ENCODE measurements at places on chromosomes 4 and X.

DNA sequence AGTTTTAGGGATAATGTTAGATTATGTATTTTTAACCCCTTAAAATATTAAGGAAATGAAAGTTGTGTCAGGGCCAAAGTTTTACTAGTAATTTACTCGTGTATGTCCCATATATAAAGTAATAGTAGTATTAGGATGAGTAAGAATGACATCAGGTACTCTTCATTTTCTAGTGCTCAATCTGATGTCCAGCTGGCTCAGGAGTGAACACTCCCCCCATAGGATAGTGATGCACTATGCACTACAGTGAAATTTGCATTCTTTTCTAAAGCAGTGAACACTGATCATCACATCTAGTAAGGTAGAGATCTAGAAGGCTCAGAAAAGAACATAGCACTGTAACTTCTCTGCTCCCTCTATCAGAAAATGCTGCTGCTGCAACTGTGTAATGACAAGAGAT, 409.7 kb downstream of the GLUD2 start:
- DNase-seq: no peak

DNA sequence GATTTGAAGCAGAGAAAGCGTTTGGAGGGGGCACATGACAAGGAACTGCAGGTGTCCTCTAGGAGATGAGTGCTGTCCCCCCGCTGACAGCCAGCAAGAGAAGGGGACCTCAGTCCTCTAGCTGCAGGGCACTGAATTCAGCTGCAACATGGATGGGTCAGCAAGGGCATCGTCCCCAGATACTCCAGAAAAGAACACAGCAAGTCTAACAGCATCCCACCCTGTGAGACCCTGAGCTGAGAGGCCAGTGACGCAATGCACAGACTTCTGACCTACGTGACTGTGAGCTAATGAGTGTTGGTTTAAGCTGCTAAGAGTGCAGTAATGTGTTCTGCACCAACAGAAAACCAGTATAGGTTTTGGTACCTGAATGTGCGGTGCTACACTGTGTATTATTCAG, 11.6 kb upstream of the CENPVL2 start:
- DNase-seq: no peak

- no peak for DNase-seq
These were observed 65.6 kb downstream of the OR13H1 start for GRCh38 chrX:131609480-131609879.

DNA sequence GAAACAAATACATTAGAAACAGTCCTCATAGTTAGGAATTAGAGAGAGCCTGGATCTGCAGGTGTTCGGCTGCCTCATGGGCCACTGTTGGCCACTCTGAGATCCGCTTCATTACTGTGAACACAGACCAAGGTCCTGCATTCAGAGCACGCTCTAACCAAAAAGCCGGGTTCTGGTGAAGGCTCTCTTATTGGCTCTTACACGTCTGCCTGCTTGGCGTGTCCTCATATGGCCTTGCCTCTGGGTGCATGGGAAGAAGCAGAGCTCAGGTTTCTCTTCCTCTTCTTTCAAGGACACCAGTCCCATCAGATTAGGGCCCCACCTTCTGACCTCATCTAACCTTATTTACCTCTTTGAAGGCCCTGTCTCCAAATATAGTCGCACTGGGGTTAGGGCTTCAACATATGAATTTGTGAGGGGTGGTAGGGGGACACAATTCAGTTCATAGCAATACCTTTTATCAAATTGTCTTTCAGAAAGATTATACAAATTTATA, 37.1 kb upstream of the ELF2 start:
- DNase-seq: no peak

DNA sequence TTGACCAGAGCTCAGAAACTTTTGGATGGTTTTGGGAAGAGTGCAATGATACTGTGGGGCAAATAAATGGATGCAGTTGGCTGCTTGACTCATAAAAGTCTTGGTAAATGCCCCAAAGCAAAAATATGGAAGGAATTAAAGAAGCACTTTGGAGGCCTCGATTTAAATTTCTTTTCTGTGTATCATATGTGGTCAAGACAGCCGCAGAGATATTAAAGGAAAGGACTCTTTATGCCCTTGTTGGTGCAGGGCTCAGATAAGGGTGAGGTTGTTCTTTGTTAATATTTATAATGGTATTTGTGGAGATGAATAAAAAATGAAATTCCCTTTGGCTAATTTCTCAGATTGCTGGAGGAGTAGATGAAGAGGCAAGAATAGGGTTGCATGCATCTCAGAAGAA, 90.2 kb downstream of the NHS start:
- no peak for DNase-seq

- DNase-seq: no peak
These were observed 13.9 kb downstream of the TCEANC start for GRCh38 chrX:13666836-13667235.

GRCh38 chrX:152259150-152259549, 120.8 kb upstream of the MAGEA10 start:
- no peak for DNase-seq

DNA sequence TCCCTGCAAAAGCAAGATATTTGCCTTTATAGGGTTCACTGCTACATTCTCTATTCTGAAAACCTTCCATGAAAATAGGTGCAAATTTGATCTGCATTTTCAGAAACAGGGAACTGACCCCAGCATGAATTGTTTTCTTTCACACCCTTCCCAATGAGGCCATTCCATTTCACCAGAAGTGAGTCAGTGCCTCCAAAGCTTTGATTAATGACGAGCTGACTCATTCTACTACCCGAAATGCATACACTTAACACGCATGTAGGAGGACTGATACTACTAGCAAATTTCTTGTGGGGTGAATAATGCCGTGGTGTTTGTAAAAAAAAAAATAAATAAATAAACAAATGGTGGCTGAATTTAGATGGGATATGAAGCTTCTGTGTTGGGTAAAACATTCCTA, 146.9 kb upstream of the FGF13 start:
- no peak for DNase-seq

GRCh38 chr4:43357252-43357974, 464.9 kb downstream of the GRXCR1 start:
- no peak for DNase-seq

DNA sequence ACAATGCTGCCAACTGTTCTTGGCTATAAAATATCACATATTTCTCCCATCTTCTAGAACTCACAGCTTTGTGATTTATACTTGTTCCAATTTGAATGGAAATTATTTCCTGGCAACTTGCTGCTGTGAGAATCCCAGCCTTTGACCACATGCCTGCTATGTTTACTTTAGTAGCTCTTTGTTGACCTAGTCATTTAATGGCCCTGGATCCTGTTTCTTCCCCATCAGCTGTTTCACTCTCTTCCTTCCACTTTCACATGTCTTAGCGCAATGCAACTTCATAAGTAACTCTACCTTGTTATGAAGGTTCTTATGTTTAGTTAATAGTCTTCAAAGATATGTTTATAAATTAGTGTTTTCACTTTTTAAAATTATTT, 1973.6 kb upstream of the AGA start:
- no peak for DNase-seq
